ENCODE measurements at places on chromosomes 3 and 15. TPM values are rescaled to one million over a fixed set of nuclear protein-coding genes. Genes with fewer than 3 reads are reported as not detected.

GRCh38 chr3:156661155-156661554 is 13.2 kb upstream of the TIPARP start:
- DNase-seq, result no peak

- DNase-seq, result no peak
Measured at GRCh38 chr3:57594576-57594975, 2.6 kb downstream of the ARF4 start.

DNA sequence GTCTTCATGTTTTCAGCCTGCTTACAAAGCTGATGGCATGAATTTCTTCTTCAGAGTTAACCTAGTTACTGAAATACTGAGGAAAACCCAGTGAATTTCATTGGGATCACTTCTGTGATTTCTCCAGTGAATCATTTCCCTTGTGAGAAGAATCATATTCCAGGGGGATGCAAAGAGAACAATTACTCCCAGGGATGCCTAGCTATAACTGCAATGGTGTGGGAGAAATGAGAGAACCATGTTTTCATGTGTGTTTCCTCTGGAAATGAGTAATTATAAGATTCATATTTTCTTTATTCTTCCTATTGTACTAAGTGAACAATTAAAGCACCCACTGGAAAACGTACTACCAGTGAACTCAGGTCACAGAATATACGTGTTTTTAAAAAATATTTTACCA is 485.4 kb downstream of the GRM7 start:
- DNase-seq, result no peak

The COLQ gene
- 0.81 TPM for total RNA-seq

The TMEM212 gene
- not detected for total RNA-seq
